ENCODE measurements at places on chromosomes 2 and 18. TPM values are rescaled to one million over a fixed set of nuclear protein-coding genes. Genes with fewer than 3 reads are reported as not detected.

Gene KIF5C
- total RNA-seq = 1.6 TPM

Gene MYO5B
- total RNA-seq = 0.31 TPM

Gene SLC38A11
- total RNA-seq = 0.46 TPM

Gene ZNF396
- total RNA-seq = 2.8 TPM

Gene GRB14
- total RNA-seq = not detected

Gene FAM124B
- 0.08 TPM for total RNA-seq

Gene EVX2
- total RNA-seq = not detected

Gene CREG2
- total RNA-seq = 0.21 TPM

Gene LYG2
- not detected for total RNA-seq

Gene DYNC2LI1
- total RNA-seq = 8.5 TPM

Gene INHBB
- 38.2 TPM for total RNA-seq

Gene ERLEC1
- total RNA-seq = 43.9 TPM

Gene PROC
- 1.1 TPM for total RNA-seq

Gene TUBA4B
- total RNA-seq = not detected

Gene FIGN
- total RNA-seq = 19.5 TPM

Gene TANC1
- total RNA-seq = 44.3 TPM

GRCh38 chr18:31049189-31049588 is 6.6 kb upstream of the DSC3 start:
- no peak overlapping the region for H3K27ac ChIP-seq
- H3K27me3 ChIP-seq = no peaks in the 10 kb centered on the region
- no peaks in the 10 kb centered on the region for H3K36me3 ChIP-seq
- DNase-seq = no peak

GRCh38 chr2:70212298-70212932 is 21.6 kb upstream of the C2orf42 start:
- no peak overlapping the region for H3K27ac ChIP-seq
- H3K36me3 ChIP-seq = peaks cover 37% of the 10 kb centered on the region
- H3K4me3 ChIP-seq = no peak overlapping the region
- H3K27me3 ChIP-seq = no peaks in the 10 kb centered on the region
- no peak for DNase-seq

- H3K27me3 ChIP-seq = no peaks in the 10 kb centered on the region
- no peak overlapping the region for H3K4me3 ChIP-seq
- no peak for DNase-seq
- no peaks in the 10 kb centered on the region for H3K36me3 ChIP-seq
Observed at GRCh38 chr2:109677835-109678580, 63.8 kb downstream of the SOWAHC start.

GRCh38 chr2:68428746-68429145 is 38.3 kb downstream of the FBXO48 start:
- H3K27ac ChIP-seq = no peak overlapping the region
- DNase-seq = no peak
- no peaks in the 10 kb centered on the region for H3K4me1 ChIP-seq
- H3K27me3 ChIP-seq = no peaks in the 10 kb centered on the region

- no peak overlapping the region for H3K27ac ChIP-seq
- no peak overlapping the region for H3K4me3 ChIP-seq
- H3K27me3 ChIP-seq = no peaks in the 10 kb centered on the region
- no peaks in the 10 kb centered on the region for H3K4me1 ChIP-seq
- H3K36me3 ChIP-seq = no peaks in the 10 kb centered on the region
Observed at GRCh38 chr2:187003038-187003554, 154.1 kb upstream of the ZSWIM2 start.

- H3K4me1 ChIP-seq = no peaks in the 10 kb centered on the region
- no peaks in the 10 kb centered on the region for H3K36me3 ChIP-seq
- H3K27ac ChIP-seq = no peak overlapping the region
- H3K4me3 ChIP-seq = no peak overlapping the region
- H3K27me3 ChIP-seq = no peaks in the 10 kb centered on the region
- no peak for DNase-seq
Observed at GRCh38 chr2:157160111-157160510, 97.4 kb upstream of the GALNT5 start.

DNA sequence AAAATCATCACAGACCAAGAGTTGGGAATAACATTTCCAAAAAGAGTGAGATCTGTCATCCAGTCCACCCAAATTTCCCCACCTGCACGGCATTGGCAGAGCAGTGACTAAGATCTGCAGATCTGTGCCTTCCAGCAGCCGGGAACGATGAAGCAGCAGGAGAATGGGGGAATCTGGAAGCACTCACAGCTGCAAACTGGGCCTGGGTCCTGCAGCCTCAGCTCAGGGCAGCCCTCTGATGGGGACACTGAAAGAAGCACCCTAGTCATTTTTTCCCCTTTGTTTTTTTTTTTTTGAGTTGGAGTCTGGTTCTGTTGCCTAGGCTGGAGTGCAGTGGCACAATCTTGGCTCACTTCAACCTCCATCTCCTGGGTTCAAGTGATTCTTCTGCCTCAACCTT is 4.4 kb upstream of the SAG start:
- no peaks in the 10 kb centered on the region for H3K36me3 ChIP-seq
- no peaks in the 10 kb centered on the region for H3K4me1 ChIP-seq
- H3K27ac ChIP-seq = no peak overlapping the region
- no peaks in the 10 kb centered on the region for H3K27me3 ChIP-seq

GRCh38 chr2:85327160-85327821 is 498 bp downstream of the TGOLN2 start:
- peaks cover 12% of the 10 kb centered on the region for H3K4me1 ChIP-seq
- H3K27ac ChIP-seq = peak overlapping the region; percentile 93
- peak overlapping the region; percentile 88 for H3K4me3 ChIP-seq
- DNase-seq = no peak
- H3K36me3 ChIP-seq = peaks cover 8% of the 10 kb centered on the region

- no peaks in the 10 kb centered on the region for H3K36me3 ChIP-seq
- peaks cover 6% of the 10 kb centered on the region for H3K4me1 ChIP-seq
- DNase-seq = no peak
- no peaks in the 10 kb centered on the region for H3K27me3 ChIP-seq
- H3K4me3 ChIP-seq = no peak overlapping the region
Observed at GRCh38 chr2:36886664-36887063, 79.7 kb downstream of the STRN start.

GRCh38 chr2:39568561-39569006 is 97.1 kb upstream of the TMEM178A start:
- H3K4me1 ChIP-seq = no peaks in the 10 kb centered on the region
- no peaks in the 10 kb centered on the region for H3K36me3 ChIP-seq
- no peak for DNase-seq
- no peaks in the 10 kb centered on the region for H3K27me3 ChIP-seq
- H3K27ac ChIP-seq = no peak overlapping the region

- H3K4me3 ChIP-seq = no peak overlapping the region
- H3K27ac ChIP-seq = no peak overlapping the region
- no peaks in the 10 kb centered on the region for H3K36me3 ChIP-seq
- DNase-seq = no peak
- H3K27me3 ChIP-seq = no peaks in the 10 kb centered on the region
Observed at GRCh38 chr2:128752691-128753263, 434.1 kb upstream of the HS6ST1 start.

DNA sequence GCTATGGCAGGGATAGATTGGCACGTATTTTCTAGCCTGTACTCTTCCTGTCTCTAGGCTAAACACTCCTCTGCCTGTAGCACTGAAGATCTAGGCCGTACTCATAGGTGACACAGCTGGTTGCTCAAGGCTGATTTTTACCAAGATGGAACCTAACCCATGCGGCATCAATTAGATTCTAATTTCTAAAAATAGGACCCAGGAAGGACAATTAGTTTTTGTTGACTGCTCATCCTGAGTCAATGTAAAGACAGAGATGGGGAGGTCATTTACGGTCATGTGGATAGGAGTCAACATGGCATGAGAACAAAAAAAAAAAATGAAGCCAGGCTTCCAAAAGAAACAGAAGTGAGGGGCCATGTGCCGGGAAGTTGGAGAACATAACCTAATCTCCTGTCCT is 360.7 kb upstream of the ETAA1 start:
- H3K4me1 ChIP-seq = no peaks in the 10 kb centered on the region
- no peak overlapping the region for H3K4me3 ChIP-seq
- H3K36me3 ChIP-seq = no peaks in the 10 kb centered on the region
- H3K27ac ChIP-seq = no peak overlapping the region
- H3K27me3 ChIP-seq = no peaks in the 10 kb centered on the region

- H3K4me1 ChIP-seq = no peaks in the 10 kb centered on the region
- no peaks in the 10 kb centered on the region for H3K36me3 ChIP-seq
- no peak overlapping the region for H3K27ac ChIP-seq
- H3K27me3 ChIP-seq = no peaks in the 10 kb centered on the region
- DNase-seq = no peak
Observed at GRCh38 chr2:211756266-211756665, 782.3 kb downstream of the ERBB4 start.

DNA sequence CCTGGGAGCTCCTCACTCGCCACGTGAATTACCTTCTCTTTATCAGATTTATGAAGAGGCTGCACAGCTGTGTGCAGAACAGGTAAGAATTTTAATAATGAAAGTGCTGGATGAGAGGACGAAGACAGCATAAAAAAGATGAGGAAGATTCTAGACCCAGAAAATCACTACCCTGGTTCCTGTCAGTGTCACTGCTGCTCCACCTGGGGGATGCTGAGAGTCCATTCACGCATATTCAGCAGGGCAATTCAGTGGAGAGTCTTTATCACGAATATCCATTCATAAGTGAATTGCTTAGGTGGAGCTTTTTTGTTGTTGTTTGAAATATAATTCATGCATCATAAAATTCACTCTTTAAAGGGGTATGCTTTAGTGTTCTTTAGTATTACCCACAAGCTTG is 52.0 kb downstream of the MRPL33 start:
- DNase-seq = no peak
- no peak overlapping the region for H3K27ac ChIP-seq
- no peaks in the 10 kb centered on the region for H3K4me1 ChIP-seq
- no peaks in the 10 kb centered on the region for H3K36me3 ChIP-seq
- H3K4me3 ChIP-seq = no peak overlapping the region

DNA sequence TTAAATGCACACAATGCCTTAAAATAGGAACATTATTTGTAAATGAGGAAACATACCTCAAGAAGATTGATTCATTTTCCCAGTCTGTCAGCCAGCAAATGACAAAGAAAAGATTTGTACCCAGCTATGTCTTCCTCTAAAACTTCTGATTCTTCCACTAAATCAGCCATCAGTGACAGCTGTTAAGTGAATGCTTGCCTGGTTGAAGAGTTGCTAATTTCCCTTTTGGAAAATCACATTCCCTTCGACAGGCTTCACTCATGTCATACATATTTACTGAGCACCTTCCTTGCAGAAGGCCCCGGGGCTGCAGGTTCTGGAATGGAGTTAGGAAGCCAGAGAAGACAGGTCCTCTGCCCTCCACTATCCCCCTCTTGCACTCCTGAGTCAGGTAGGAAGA is 112.0 kb upstream of the SLC66A3 start:
- H3K27ac ChIP-seq = no peak overlapping the region
- H3K4me1 ChIP-seq = no peaks in the 10 kb centered on the region
- H3K4me3 ChIP-seq = no peak overlapping the region
- H3K36me3 ChIP-seq = no peaks in the 10 kb centered on the region

- no peak overlapping the region for H3K27ac ChIP-seq
- no peak for DNase-seq
- H3K4me1 ChIP-seq = no peaks in the 10 kb centered on the region
- no peaks in the 10 kb centered on the region for H3K36me3 ChIP-seq
Observed at GRCh38 chr2:28638102-28638501, 113.5 kb upstream of the PPP1CB start.

DNA sequence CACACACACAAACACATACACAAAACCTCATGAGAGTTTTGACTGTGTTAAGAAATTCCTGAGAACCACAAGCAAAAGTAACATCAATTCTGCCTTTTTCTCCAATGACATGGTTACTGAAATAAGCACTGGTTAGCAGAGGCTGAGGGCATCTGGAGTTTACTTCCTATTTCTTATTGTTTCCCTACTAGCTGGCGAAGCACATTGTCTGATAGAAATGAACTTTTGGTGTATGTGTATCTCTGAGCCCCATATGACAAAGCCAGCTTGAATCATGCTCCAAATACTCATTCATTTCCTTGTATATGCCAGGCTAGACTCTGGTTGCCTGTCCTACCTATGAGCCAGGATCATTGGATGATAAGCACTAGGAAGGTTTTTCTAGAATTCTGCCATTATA is 203.1 kb downstream of the NCKAP5 start:
- no peak overlapping the region for H3K4me3 ChIP-seq
- H3K4me1 ChIP-seq = no peaks in the 10 kb centered on the region
- DNase-seq = no peak
- H3K27me3 ChIP-seq = no peaks in the 10 kb centered on the region

GRCh38 chr18:22865354-22866116 is 67.6 kb upstream of the RBBP8 start:
- H3K27ac ChIP-seq = no peak overlapping the region
- no peaks in the 10 kb centered on the region for H3K36me3 ChIP-seq
- peaks cover 9% of the 10 kb centered on the region for H3K27me3 ChIP-seq
- no peaks in the 10 kb centered on the region for H3K4me1 ChIP-seq

DNA sequence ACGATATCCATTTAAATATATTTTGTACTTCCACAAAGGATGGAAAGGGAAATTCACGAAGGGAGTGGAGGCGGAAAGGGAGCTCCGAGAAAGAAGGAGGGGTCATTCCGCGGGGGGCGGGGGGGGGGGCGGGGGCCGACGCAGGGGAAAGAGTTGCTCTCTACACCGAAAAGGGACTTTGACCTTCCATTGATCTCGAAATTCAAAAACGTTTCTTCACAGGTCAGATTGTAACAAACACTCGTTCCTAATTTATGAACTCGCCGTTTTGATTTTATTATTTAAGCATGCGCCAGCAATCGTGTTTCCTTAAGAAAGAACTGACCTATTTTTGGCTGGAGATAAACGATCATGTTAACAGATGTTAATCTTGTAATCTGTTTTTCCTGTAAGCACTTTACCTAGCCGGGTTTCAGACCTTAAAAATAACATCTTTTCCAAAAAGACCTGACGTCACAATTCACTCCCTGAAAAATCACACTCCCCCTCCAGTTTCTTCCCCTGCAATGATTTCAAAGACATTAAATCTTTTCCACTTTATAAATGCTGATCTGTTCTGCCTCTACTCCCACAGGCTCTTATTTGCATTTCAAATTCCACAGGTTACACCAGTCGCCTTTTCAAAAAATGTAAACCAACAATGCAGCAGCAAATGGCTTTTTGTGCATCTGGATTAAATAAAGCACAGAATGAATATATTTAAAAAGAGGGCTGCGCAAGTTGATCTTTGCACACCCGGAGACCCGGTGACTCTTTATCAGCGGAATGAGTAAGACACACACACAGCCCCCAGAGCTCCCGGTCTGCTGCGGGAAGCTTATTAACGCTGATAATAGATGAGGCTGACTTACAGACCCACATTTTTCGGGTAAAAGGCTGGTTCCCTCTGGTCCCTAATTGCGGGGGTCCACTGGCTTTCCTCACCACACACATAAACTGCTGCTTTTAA is 1.6 kb downstream of the ZNF516 start:
- peak overlapping the region; percentile 83 for H3K27ac ChIP-seq
- peak overlapping the region; percentile 97 for H3K4me3 ChIP-seq
- H3K36me3 ChIP-seq = no peaks in the 10 kb centered on the region
- H3K4me1 ChIP-seq = peaks cover 32% of the 10 kb centered on the region
- no peak for DNase-seq

- peak; percentile 12 for DNase-seq
- H3K4me3 ChIP-seq = no peak overlapping the region
- H3K27ac ChIP-seq = no peak overlapping the region
- H3K27me3 ChIP-seq = no peaks in the 10 kb centered on the region
- no peaks in the 10 kb centered on the region for H3K4me1 ChIP-seq
- H3K36me3 ChIP-seq = no peaks in the 10 kb centered on the region
Observed at GRCh38 chr2:49490710-49491109, 336.4 kb upstream of the FSHR start.

Measured in Panc1 (cell line).